ENCODE measurements at places on chromosomes 5 and 9.

DNA sequence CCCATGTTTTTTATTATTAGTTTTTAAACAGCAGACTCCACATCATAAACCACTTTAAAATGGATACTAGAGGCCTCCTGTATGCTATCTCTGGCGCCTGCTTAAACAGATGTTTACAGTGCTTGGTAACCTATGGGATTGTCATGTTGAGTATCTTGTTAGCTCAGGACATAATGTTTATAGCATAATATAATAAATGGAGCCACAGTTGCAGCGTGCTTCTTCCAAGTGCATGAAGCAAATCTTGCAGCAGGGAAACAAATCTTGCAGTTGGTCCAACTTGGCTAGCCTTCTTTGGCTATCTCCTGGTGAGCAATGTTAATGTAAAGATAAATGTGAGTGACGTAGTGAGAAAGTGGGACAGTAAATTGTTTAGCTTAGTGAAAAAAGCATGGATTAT, 2.8 kb downstream of the GHR start:
- peak; percentile 72 for DNase-seq

- peak; percentile 54 for DNase-seq
These were observed 364.2 kb upstream of the CLINT1 start for GRCh38 chr5:158223054-158223600.

GRCh38 chr5:89072842-89073672, 190.1 kb upstream of the MEF2C start:
- DNase-seq: no peak

DNA sequence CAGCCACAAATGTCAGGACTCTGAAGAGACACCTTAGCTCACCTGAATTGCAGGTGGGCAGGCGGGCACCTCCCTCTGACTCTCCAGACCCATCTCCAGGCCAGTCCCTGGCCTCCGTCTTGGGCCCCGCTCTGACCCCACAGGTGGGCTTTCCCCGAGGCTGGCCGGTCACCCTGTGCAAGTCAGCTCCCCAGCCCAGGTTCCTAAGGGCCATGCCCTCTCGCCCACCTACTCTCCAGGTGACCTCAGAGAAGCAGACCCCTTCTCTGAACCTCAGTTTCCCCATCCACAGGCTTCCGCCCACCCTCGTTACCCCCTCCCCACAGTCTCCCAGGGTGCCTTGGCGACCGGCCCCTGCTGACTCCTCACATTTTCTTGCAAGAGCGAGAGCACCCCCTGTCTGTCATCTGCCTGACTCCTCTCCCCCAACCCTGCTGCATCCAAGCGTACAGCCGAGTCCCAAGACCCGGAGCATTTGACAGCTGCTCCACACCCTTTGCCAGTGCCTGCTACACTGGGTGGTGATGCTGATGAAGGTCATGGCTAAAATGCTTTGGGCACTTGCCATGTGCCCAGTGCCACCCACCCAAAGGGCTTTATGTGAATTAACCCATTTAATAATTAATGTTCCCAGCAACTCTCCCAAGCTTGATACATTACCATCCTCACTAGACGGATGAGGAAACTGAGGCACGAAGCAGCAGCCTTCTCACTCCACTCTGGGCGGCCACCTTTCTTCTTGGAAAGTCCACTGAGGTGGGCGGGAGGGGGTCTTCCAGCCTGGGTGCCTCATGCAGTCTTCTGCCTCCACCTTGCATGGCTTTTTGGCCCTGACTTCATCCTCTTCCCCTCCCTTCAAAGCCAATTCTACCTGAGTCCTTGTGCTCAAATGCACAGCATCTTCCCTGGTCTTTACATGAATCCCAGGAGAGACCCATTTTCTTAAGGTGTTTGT, 51.1 kb upstream of the ORM1 start:
- peak; percentile 75 for DNase-seq

DNA sequence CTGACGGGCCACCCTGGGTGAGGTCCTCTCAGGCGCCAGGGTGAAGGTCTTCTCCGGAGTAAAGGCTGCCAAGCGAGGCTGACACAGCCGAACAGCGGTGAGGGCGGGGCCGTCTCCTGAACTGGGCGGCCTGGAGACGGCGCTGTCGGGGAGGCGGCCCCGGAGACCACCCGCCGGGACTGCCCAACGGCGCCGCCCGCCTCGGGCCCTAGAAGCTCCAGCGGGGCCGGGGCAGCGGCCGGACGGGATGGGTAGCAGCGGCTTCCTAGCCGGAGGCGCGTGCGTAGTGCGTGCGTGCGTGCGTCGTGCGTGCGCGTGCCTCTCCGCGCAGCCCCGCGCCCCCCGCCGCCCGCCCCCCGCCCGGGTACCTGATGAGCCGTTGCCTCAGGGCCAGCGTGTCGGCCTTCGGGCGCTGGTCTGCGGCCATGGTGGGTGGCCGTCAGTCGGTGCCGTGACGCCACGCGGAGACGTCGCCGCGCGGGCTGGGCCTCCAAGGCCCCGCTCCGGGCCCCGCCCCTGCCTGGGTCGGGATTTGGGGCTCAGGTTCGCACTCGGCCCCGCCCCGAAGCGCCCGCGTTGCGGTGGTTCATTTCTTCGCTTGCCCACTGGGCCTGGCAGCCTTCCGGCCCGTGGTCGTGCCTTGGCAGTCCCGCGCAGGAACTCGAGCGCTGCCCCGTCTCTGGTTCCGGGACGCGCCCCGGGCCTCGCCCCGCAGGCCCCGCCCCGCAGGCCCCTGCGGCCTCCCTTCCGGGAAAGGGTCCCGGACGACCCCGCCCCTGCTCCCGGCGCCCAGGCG, at the start of gene PHYKPL:
Gene PHYKPL, minus strand, starts transcription at position 679 of the 796 bp plus-strand sequence. Its CDS starts 252 bp downstream, at position 427.
- peak; percentile 86 for DNase-seq

DNA sequence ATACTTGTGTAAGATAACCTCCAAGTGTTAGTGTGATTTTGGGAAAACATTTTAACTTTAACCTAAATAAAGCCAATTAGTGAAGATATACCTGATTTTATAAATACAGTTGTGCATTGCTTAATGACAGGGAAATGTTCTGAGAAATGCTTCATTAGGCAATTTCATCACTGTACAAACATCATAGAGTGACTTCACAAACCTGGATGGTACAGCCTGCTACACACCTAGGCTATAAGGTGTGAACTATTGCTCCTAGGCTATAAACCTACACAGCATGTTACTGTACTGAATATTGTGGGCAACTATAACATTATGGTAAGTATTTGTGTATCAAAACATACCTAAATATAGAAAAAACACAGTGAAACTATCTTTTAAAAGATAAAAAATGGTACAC, 166.8 kb upstream of the TARS1 start:
- no peak for DNase-seq

DNA sequence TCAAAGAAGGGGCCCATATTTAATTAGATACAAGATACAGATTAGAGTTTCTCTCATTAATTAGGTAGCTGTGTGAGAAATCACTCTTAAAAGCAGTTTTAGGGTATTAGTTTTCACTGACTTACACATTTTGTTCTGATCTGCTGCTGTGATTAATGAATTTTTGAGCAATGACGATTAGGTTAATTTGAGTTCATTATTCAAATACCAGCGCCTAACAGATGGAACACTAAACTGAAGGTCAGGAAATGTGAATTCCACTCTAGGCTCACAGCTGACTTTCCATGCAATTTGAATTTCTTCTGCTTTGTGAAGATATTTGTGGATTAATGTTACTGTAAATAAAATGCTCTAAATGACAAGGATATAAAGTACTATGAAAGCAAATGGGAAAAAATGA, 380.6 kb downstream of the ADGRV1 start:
- DNase-seq: peak; percentile 26

DNA sequence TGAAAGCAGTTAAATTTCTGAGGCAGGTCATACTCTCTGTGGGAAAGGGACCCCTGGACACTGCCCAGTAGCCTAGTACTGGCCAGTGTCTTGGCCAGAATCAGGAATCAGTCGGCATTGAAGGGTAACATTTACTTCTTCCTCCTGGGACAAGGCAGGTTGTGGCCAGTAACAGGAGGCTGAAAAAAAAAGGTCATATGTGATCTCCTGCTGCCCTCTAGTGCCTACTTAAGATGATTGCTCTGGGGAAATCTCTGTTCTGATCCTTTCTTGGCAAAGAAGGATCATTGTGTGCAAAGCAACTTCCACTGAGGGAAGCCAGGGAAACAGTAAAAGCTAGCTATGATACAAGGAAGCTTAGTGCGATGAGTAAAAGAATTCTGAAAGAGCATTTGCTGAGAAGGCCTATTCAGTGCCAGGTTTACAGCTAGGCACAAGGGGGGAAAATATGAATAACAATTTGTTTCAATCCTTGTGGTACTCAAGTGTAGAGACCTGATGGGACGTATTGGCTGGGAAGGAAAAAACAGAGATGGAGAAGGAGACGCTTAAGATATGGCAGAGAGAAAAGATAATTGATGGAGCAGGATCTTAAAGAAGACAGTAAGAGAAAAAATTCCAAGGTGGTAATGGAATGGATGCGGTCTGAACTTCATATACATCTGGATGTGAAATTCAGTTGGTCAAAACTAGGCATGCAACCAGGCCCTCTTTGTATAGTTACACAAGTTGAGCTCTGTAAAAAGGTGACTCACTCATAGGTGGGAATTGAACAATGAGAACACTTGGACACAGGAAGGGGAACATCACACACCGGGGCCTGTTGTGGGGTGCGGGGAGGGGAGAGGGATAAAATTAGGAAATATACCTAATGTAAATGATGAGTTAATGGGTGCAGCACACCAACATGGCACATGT, 25.8 kb upstream of the TRIM32 start:
- DNase-seq: peak; percentile 83

DNA sequence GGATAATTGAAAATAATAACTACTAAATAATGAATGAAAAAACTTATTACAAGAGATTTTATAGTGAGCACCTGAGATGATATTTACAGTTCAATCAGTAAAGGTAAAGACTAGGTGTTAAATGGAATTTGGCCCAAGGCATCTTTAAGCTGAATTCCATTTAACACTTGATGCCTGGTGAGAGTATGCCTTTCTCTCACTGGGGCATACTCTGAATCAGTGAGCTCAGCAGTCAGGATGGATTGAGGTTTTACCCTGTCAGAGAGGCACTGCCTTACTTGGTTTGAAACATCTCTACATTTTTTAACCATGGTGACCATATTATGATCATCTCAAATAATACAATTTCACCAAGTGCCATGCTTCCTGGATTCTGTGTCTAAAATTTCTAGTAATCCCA, 1416.3 kb downstream of the MAT2B start:
- DNase-seq: no peak

DNA sequence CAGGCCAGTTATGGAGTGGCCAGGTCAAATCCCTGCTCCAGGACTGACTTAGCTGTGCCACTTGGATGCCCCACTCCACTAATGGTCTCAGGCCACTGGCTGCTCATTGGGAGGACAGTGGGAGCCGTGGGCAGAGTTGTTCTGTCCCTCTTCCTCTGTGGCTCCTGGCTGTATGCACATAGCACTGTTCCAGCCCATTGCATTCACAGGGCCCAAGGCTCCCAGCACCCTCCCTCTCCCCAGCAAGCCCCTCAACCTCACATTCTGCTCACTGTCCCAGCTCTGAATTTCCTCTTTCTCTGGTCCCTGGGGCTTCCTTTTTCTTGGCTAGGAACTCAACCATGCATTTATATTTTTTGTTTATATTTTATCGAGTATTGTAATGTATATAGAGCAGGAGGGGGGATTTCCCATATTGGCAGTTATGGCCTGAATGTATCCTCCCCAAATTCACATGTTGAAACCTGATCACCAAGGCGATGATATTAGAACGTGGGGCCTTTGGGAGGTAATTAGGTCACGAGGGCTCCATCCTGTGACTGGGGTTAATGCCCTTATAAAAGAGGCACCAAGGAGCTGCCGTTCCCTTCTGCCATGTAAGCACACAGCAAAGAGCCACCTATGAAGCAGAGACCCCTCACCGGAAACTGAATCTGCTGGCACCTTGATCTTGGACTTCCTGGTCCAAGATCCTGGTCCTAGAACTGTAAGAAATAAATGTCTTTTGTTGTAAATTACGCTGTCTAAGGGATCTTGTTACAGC, 17.0 kb upstream of the MVB12B start:
- no peak for DNase-seq

GRCh38 chr5:141328231-141328630, 2.1 kb upstream of the PCDHGA1 start:
- DNase-seq: no peak

- no peak for DNase-seq
These were observed 55.8 kb downstream of the GNAQ start for GRCh38 chr9:77975806-77976205.

GRCh38 chr9:135198586-135199285, 111.3 kb downstream of the OLFM1 start:
- no peak for DNase-seq

- DNase-seq: no peak
These were observed 149.8 kb downstream of the AUH start for GRCh38 chr9:91211919-91212318.

DNA sequence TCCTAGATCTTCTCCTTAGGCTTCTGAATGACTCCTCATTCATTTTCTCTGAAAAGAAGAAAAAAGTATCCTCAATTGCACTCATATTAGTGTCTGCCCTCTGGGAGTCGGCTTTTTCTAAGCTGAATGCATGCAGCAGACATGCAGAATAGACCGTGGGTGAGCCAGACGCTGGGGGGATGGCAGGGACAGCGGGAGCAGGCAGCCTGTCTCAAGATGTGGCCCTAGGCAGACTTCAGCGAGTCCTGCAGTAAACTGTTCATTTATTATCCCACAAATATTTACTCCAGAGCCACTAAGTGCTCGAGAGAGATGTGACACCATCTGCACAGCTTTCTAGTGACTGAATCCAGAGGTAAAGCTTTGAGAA, 164.9 kb upstream of the RAI14 start:
- no peak for DNase-seq

- no peak for DNase-seq
These were observed 432 bp downstream of the HSPA9 start for GRCh38 chr5:138574744-138575193.

GRCh38 chr5:8012131-8012977, 143.4 kb downstream of the MTRR start:
- DNase-seq: no peak

- DNase-seq: no peak
These were observed 28.2 kb upstream of the FOXI1 start for GRCh38 chr5:170077526-170077925.

DNA sequence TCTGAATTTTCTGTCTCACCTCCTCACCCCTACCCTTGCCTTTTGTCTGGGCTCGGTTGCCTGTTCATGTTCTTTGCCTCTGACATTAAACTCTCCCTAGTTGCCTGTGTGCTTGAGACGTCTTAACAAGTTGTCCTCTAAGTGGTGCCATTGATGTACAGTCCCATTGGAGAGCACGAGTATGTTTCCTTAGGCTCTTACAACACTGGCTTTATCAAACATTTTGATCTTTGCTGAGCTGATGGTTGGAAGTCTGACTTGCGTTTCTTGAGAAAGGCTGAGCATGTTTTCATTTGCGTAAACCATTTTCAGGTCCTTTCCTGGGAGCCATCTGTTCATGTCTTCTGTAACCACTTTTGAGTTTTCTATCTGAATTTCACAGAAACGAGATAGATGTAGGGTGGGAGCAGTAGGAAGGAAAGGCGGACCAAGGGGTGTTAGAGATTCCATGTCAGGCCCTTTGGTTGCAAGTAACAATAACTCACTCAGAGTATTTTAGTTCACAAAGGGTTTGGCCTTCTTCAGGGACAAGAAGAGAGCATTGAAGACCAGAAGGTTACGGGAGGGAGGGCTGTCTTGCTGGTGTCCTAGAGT, 35.4 kb downstream of the OTULIN start:
- DNase-seq: no peak
